SW480 (cell line): ENCODE measurements at places on chromosomes 3 and 15.

DNA sequence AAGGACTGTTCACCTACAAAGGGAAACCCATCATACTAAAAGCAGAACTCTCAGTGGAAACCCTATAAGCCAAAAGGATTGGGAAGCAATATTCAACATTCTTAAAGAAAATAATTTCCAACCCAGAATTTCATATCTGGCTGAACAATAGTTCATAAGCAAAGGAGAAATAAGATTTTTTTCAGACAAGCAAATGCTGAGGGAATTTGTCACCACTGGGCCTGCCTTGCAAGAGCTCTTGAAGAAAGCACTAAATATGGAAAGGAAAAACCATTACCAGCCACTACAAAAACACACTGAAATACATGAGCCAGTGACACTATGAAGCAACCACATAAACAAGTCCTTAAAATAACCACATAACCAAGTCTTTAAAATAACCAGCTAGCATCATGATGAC, 28.9 kb upstream of the DCBLD2 start:
- no peak for DNase-seq

DNA sequence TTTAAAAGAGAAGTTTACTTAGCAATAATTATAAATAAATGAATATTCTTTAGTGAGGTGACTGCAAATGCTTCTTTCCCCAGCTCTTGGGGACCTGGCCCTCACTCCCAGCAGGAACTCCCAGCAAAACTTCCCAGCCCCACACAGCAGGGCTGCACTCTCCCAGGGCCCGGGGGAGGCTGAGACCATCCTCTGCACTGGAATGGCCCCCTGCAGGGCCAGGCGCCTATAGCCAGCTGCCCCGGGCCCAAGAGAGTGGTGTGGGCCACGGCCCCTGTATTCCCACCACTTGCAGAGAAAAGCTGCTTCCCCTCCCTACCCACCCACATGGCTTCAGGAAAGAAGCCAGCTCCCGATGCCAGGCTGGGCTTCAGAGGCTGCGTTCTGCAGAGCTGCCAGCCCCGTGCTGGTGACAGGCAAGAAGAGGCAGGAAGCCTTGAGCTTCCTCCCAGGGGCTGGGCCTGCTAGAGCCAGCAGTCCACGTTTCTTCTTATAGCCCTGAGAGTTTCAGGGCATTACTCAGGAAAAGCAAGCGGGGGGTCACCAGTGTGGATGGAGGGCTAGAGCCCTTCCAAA, 20.0 kb downstream of the IDH2 start:
- DNase-seq: no peak

GRCh38 chr3:153282355-153282754, 120.3 kb downstream of the RAP2B start:
- no peak for DNase-seq

GRCh38 chr3:124202754-124203153, 210.8 kb upstream of the ROPN1 start:
- no peak for DNase-seq

- no peak for DNase-seq
Measured at GRCh38 chr15:75181780-75182179, 19.9 kb upstream of the C15orf39 start.

GRCh38 chr3:188581792-188582191, 427.8 kb downstream of the LPP start:
- no peak for DNase-seq

GRCh38 chr3:150410311-150411105, 2.4 kb downstream of the TSC22D2 start:
- DNase-seq: peak; percentile 50

DNA sequence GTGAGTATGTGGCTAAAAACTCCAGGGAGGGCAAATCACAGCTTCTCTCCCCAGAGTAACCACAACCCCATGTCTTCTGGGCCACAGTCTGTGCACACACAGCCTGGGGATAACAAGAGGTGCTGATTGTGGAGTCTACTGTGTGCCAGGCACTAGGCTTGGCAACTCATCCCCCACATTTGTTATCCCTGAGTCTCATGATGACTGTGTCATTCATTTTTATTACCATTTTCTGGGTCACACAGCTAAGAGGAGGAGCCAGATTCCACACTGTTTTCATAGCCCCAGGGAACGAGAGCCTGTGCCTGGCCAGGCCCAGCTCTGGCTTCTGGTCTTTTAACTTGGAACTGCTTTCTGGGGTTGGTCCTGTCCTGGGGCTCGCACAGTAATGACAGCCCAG, 34.5 kb downstream of the ESYT3 start:
- DNase-seq: no peak

DNA sequence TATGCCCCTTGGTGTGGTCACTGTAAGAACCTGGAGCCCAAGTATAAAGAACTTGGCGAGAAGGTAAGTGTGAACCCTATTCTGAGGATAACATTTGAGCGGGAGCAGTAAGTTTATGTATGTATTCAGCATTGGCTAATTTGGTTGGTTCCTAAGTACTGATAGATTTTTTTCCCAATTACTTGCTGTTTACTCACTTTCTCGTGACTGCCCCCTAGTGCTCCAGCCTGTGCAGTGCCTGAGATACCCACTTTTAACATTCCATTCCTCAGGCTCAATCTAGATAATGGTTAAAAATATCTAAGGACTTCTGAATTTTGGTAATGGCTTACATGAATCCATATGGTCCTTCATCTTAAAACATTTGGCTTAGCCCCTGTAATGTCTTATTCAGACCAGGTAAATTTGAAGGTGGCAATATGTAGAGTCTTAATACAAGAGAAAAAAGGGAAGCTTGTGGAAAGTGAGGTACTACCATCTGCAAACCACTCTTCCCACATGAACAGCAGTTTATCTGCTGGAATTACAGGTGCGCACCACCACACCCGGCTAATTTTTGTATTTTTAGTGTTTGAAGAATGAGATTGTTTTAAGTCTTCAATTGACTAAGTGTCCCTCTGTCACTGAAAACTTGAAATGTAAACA, 7.1 kb downstream of the ELL3 start:
- DNase-seq: peak; percentile 31

DNA sequence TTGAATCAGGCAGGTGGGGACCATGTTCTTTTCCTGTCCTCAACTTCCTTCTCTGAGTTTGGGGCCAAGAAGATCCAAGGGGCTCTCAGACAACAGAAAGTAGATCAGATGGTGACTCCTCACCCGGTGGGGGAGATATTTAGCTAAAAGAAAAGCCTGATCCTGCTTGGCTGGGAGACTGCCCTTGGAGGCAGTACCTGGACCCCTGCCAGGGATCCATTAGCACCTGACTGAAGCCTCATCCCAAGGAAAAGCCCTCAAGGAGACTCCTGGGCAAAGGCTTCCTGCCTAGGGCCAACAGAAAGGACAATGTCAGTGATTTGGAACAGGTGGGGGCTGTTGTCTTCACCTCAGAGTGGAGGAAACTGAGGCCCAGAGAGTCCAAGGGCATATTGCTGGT, 33.5 kb upstream of the HHATL start:
- no peak for DNase-seq

DNA sequence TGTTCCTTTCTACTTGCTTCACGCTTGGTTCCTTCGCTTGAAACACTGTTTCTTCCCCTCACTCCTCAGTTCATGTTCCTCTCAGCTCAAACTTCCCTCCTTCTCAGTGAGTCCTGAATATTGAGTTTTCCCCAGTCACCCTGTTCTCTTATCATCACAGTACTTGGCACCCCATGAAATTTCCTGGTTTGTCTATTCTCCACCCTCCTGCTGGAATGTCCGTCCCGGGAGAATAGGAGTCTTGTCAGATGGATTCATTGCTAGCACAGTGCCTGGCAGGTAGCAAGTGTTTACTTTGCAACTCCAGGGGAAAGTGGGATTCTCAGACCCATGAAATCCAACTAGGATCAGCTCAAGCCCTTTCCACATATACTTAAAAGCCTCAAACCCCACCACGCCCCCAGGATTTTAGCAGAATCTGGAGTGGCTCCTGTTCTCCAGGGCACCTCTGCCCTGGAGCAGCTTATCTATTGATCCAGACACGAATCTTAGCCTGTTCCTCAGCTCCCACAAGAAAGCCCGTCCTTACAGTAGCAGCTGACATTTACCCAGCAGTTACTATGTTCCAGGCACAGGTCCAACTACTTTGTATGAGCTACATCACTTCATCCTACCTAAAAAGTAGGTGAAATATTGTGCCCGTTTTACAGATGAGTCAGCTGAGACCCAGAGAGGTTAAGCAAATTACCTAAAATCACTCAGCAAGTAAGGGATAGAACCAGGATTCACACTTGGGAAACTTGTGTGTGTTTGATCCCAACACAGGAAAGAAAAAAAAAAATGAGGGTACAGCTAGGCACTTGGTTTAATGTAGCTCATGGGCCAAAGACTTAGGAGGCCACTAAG, 36.8 kb upstream of the MAP3K13 start:
- no peak for DNase-seq

- DNase-seq: no peak
Measured at GRCh38 chr3:142223282-142223681, 2.1 kb downstream of the GK5 start.

DNA sequence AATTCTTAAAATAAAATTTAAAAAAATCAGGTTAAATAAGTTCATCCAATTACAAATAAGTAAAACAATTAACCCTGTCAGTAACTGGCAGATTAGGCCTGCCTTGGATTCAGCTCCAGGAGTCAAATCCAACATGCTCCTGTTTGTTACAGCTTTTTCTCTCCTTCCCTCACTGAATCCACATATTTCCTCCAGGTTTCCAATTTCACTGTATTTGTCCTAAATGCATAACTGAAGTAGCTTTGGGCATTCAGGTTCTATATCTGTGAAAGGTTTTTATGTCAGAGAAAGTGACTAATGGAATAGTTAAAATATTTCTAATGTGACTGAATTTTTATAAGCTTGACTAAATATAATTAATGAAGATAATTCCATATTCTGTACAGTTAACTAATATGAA, 79.7 kb downstream of the IFT80 start:
- no peak for DNase-seq

- no peak for DNase-seq
Measured at GRCh38 chr3:167184511-167184910, 195.6 kb downstream of the ZBBX start.

DNA sequence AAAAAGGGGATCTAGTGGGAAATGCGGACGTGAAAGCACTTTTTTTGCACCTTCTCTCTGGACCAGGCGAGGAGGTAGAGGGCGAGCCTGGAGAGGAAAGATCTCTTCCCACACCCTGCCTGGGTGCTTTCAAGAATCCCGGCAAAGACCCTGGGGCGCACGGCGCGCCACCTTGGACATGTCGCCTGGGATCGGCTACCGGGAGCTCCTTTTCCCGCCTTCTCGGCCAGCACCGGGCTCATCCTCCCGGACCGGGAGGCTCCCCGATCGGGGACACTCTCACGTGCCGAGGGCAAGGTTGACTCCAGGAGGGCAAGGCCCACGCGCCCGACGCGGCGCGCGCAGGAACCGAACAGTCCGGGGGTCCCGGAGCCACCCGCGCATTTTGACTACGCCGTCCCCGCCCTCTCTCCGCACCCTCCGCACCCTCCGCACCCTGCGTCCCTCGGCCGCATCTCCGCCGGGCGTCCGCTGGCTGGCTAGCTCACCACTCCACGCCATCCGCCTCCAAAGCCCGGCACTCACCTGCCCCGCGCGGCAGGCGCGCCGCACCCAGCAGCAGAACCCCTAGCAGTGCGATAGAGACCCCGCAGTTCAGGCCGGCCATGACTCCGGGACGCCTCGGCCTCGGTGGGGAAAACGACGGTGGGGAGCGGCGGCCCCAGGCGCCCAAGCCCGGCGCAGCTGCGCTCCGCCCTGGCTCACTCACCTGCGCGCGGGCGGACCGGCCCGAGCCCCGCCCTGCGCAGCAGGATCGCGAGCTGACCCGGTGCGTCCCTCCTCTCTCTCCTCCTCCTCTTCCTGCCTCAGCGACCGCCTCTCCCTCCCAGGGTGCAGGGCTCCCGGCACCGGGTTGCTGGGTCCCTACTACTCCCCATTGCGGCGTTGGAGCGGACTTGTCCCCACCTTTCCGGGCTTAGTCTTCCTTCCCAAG, at the start of gene CDCP1:
Gene CDCP1 (minus strand): TSS at position 698 of the 934 bp plus-strand sequence. CDS start 91 bp downstream, at position 607.
- peak; percentile 81 for DNase-seq

DNA sequence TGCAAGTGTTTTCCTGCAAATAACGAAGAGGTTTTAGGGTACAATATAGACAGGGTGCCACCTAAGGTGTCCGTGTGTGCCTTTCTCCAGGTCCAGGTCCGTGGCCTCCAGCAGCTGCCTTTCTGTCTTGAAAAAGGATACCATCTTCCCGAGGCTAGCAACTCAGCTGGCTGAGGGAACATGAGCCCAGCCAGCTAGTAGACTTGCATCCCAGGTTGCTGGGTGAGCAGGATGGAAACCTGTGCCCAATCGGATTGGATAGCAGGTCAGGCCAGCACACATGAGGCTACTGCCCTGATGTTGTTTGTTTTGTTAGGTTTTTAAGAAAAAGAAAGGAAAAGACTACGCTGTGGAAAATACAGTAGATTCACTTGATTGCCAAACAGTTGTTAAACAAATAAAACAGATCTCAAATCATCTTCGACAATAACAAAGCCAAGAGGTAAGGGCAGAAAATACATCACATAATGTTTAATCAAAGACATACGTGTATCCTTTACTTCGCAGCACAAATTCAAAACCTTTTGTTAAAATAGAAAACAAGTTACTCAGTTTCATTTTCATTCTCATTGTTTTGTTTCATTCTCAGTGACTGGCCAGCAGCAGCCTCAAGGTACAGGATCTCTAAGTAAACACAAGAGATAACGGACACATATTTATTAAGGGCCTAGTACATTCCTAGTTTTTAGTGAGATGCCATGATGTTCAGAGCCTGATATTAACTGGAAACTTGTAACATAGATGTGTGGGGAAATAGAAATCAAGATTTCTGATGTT, 661.2 kb upstream of the NR2F2 start:
- DNase-seq: no peak

DNA sequence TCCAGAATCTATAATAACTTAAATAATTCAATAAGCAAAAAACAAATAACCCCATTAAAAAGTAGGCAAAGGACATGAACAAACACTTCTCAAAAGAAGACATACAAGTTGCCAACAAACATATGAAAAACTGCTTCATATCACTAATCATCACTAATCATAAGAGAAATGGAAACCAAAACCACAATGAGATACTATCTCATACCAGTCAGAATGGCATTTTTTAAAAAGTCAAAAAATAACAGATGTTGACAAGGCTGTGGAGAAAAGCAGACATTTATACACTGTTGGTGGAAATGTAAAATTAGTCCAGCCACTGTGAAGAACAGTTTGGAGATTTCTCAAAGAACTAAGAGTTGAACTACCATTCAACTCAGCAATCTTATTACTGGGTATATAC, 19.5 kb upstream of the ZMAT3 start:
- no peak for DNase-seq

- DNase-seq: no peak
Measured at GRCh38 chr3:128496602-128497304, 3.8 kb upstream of the GATA2 start.

- no peak for DNase-seq
Measured at GRCh38 chr15:35583863-35584528, 38.0 kb upstream of the DPH6 start.

DNA sequence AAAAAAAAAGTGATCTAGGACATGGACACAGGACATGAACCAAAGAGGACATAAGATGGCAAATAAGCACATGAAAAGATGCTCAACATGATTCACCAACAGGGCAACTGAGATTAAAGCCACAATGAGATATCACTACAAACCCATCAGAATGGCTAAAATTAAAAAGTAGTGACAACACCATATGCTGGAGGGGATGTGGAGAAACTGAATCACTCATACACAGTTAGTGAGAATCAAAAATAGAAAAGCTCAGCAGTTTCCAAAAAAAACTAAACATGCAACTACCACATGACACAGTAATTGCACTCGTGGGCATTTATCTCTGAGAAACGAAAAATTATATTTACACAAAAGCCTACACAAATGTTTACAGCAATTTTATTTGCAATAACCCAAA, 27.9 kb upstream of the ACKR4 start:
- DNase-seq: no peak
